ENCODE measurements at places on chromosomes 16 and 17.

GRCh38 chr16:86019446-86020047, 120.6 kb downstream of the IRF8 start:
- no peak for DNase-seq

DNA sequence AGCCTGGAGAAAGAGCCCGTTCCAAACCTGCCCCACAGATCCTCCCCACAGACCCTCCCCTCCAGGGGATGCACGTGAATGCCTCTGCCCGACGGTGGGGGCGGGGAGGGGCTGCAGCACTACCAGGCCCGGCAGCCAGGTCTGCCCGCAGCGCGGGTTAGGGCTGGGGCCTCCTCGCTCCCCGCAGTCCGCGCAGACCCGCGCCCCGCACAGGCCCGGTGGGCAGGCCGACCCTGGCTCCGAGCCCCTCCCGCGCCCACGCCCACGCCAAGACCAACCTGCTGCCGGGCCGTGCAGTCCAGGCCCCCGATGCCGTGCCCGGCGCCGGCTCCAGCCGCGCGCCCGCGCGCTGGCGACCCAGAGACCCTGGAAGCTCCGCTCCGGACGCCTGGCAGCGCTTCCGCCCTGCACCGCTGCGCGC, at the start of gene RPUSD1:
RPUSD1 (minus strand) TSS at position 404 of the 421 bp plus-strand sequence. CDS start 644 bp downstream, outside the sequence.
- no peak for DNase-seq

DNA sequence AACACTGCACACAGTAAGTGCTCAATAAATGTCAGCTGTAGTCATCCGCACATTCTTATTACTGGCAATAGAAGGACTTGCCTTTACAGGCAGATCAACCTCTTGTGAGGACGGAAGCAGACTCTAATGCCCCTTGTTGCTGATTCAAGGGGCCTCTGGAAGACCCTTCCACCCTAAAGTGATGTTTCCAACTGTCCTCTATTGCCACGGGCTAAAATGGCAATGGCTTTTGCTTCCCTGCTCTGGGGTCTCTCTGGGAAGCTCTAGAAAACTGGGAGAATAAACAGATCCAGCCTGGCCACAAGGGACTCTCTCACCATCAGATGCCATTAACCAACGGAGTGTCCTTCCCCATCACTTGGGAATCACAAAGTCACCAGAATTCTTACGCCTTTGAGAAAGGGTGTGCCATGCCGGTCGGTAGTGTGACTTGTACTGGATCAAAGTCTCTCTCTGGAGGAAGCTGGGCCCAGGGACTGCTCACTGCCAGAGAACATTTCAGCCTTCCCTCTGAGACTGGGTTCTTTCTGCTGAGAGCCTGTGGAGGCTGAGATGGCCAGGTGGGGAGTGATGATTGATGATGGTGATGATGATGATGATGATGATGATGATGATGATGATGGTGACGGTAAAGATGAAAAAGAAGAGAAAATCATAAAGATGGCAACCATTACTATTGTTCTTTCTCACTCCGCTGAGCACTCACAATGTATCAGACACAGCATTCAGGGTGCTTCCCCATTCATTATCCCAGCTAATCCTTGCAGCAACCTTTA, 146.8 kb downstream of the CYLD start:
- DNase-seq: no peak

GRCh38 chr16:84692451-84693214, 7.2 kb upstream of the USP10 start:
- no peak for DNase-seq

DNA sequence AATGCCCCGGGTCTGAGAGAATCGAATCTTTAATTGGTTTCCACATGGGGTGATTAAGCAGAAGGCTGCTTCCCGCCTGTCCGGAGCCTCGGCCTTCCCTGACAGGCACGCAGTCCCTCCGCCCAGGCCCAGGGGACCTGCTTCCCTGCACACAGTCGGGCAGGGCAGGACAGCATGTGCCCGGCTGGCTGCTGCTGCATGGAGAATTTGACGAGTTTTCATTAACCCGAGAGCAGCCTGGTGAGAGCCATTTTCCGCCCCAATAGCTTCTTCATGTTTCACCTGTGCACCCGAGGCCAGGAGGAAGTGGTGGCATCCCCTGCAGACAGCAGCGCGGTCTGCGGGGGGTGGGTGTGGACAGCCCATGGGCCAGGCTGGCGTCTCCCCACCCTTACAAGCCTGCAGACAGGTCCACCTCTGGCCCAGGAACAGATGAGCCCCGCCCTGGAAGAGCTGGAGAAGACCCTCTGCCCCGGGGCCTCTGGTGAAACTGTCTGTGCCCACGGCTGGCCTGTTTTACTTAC, 67.0 kb downstream of the KLHDC4 start:
- no peak for DNase-seq

DNA sequence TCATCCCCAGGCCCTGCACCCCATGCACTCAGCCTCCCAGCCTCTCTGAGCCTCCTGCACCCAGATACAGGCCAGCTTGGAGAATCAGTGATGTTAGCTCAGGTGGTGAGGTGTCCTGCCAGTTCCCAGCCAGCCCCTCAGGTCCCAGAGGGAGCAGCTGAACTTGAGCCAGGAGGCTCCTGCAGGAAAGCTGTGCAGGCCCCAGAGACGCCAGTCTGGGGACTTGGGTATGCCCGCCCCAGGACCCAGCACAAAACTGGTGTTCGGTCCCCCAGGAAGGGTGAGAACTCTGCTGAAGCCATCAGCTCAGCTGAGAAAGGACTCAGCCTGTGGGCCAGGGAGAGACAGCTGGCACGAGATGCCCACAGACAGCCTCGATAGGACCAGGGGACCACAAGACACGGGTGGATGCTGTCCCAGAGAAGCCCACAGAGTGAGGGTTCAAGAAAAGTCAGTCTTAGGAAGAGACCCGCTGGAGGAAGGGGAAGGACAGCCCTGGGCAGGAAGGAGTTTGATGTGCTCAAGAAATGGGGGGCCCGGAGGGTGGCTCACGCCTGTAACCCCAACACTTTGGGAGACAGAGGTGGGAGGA, 11.0 kb downstream of the ENDOV start:
- DNase-seq: no peak

GRCh38 chr17:41762841-41763240, 23.7 kb downstream of the JUP start:
- no peak for DNase-seq

- no peak for DNase-seq
These were observed 5.6 kb downstream of the NOG start for GRCh38 chr17:56599088-56599487.

- DNase-seq: no peak
These were observed 438.4 kb downstream of the XYLT1 start for GRCh38 chr16:17032332-17032731.

GRCh38 chr16:22001591-22001990, 675 bp upstream of the PDZD9 start:
- no peak for DNase-seq

DNA sequence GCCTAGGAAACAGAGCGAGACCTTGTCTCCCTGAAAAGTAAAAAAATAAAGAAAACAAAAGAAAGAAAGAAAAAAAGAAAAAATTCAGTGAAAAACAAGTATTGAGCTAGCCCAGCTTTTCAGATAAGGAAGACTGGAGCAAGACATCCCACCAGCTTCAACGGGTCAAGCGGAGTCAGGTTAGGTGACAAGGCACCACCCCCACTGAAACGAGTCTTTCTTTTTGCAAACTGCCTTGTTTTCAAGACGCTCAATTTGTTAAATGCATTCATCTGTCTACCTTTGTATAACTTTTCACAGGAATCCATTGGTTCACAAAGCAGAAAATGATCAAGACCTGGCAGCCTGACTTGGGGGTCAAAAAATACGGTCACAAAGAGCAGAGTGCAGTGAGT, 10.7 kb upstream of the AXIN2 start:
- no peak for DNase-seq

GRCh38 chr16:63856537-63856936, 1265.3 kb downstream of the CDH11 start:
- DNase-seq: no peak

GRCh38 chr17:19016297-19016696, 11.7 kb upstream of the FAM83G start:
- no peak for DNase-seq

DNA sequence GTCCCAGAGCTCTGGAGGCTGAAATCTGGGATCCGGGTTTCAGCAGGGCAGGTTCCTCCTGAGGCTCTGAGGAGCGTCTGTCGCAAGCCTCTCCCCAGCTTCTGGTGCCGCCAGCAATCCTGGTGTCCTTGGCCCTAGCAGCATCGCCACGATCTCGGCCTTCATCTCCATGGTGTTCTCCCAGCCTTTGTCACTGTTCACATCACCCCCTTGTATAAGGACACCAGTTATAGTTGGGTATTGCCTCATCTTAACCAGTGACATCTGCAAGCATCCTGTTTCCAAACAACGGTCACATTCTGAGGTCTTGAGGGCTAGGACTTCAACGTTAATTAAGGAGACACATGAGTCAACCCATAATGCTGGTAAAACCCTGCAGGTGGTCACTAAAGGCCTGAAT, 2.8 kb upstream of the PPP1R27 start:
- DNase-seq: no peak

GRCh38 chr17:79970576-79971068, 65.0 kb downstream of the TBC1D16 start:
- DNase-seq: no peak

DNA sequence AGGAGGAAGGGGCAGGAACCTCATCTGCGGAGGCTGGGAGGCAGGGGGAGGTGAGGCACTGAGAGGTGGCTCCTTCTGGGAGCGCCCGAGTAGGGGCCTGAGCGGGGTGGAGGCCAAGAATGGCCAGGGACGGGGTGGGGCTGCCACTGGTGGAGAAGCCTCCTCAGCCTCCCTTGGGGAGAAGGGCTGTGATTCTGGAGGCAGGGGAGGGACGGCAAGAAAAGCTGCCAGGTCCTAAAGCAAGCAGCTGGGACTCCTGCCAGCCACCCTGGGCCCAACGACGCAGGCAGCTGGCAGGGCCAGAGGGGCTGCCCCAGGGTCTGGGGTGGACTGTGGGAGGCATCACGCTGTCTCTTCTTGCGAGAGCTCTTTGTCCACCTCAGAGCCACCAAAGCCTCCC, 12.7 kb upstream of the MLKL start:
- DNase-seq: no peak

- peak; percentile 19 for DNase-seq
These were observed 18.0 kb upstream of the ASGR2 start for GRCh38 chr17:7132511-7133094.

DNA sequence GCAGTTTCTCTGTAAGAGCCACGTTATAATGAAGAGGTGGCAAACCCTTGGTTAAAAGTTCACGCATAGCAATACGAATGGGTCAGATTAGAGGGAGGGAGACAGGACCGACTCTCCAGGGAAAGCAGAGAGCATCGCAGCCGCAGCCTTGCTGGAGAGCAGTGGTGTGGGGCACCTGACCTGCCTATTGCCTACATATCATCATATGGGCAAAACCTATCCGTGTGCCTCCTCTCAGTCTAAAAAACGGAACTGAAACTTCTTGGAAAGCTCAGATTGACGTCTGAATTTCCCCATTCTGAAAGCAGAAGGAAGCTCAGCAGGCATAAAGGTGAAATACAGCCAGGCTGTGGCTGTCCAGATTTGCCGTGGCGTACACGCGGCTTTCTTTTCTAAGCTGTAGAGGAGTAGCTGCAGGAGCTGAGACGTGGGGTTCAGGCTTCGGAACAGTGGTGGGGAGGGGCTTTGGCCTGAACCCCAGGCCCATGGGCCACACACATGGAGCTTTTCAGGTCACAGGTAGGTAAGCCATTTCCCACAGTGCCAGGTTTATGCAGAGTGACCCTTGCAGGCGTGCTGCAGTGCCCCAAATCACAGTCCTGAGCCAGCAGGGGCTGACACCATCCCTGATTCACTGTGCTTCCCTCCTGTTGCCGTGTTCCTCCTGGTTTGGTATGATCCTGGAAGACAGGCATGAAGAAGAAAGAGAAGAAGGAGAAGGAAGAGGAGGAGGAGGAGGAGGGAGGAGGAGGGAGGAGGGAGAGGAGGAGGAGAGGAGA, 41.6 kb upstream of the TNRC6C start:
- no peak for DNase-seq

GRCh38 chr16:80507538-80507937, 33.3 kb upstream of the DYNLRB2 start:
- DNase-seq: no peak

DNA sequence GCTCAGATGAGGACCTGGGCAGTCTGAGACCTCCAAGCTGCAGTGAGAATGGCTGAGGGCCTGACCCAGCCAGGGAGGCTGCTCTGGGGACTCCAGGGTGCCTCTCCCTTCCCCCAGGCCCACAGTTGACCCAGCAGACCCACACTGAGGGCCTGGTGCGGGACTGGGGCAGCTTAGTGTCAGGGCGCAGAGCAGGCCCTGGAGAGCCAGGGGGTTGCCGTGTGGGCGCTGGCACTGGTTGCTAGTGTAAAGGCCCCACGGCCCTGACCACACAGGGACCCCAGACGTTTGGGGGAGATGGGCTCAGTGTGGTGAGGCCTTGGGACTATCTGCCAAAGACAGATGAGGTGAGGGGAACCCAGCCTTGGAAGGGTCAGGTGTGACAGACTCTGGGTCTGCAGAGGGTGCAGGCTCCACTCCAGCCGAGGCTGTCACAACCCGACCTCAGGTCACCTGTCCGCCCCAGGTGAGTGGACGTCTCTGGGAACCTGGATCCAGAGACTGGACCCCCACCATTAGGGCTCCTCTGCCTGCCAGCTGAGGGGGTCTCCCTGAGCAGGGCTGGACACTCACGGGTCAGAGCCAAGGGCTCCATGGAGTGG, 50.8 kb upstream of the GNG13 start:
- no peak for DNase-seq

Data from stimulated activated CD8-positive, alpha-beta memory T cell treated with anti-CD3 and anti-CD28 coated beads, Interleukin-15, amount 100 ng/mL, for 48 hours (primary cell).